ENCODE measurements at places on chromosomes 7 and 10. TPM values are rescaled to one million over a fixed set of nuclear protein-coding genes. Genes with fewer than 3 reads are reported as not detected.

The ABCA13 gene
- 0.84 TPM for total RNA-seq

The CH25H gene
- not detected for total RNA-seq

The C10orf67 gene
- total RNA-seq, result 0.28 TPM

The FAS gene
- 13.7 TPM for total RNA-seq

The KCNK18 gene
- total RNA-seq, result not detected

Measured in airway epithelial cell (primary cell).